ENCODE measurements at places on chromosomes 13 and 19.

GRCh38 chr13:20057963-20058362, 99.4 kb downstream of the ZMYM2 start:
- H3K27ac ChIP-seq = peak overlapping the region; percentile 64
- H3K4me1 ChIP-seq = peaks cover 4% of the 10 kb centered on the region
- H3K4me3 ChIP-seq = no peak overlapping the region
- no peaks in the 10 kb centered on the region for H3K27me3 ChIP-seq
- no peak for DNase-seq
- peaks cover 60% of the 10 kb centered on the region for H3K36me3 ChIP-seq

GRCh38 chr13:101579281-101579802, 126.9 kb downstream of the ITGBL1 start:
- no peak for DNase-seq
- no peaks in the 10 kb centered on the region for H3K4me1 ChIP-seq
- no peaks in the 10 kb centered on the region for H3K27me3 ChIP-seq
- no peaks in the 10 kb centered on the region for H3K36me3 ChIP-seq
- H3K4me3 ChIP-seq = no peak overlapping the region

DNA sequence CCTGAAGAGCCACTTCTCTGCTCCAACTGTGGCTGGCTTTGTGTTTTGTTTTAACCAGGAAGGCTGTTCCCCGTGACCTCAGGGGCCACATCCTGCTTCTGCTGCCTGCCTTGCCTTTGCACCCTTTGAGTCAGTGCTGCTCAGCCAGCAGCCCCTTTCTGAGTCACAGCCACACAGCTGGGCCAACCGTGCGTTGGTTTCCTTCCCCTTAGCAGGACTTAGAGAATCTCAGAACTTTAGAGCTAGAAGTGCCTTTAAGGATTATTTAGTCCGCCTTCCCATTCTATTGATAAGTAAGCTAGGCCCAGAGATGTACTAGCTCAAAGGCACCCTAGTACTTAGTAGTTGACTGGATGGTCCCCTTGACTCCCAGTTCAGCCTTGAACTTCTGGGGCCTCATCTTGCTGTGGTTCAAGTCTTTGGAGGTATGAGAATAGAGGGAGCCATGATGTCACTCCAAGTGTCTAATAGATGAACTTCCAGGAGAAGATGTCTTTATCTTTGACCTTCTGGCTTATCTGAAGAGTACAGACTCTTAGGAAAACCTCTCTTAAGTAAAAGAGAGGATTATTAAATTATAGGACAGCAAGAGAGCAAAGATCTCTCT, 8.0 kb downstream of the RGCC start:
- H3K36me3 ChIP-seq = peaks cover 98% of the 10 kb centered on the region
- DNase-seq = peak; percentile 81
- peak overlapping the region; percentile 88 for H3K27ac ChIP-seq
- no peaks in the 10 kb centered on the region for H3K27me3 ChIP-seq

DNA sequence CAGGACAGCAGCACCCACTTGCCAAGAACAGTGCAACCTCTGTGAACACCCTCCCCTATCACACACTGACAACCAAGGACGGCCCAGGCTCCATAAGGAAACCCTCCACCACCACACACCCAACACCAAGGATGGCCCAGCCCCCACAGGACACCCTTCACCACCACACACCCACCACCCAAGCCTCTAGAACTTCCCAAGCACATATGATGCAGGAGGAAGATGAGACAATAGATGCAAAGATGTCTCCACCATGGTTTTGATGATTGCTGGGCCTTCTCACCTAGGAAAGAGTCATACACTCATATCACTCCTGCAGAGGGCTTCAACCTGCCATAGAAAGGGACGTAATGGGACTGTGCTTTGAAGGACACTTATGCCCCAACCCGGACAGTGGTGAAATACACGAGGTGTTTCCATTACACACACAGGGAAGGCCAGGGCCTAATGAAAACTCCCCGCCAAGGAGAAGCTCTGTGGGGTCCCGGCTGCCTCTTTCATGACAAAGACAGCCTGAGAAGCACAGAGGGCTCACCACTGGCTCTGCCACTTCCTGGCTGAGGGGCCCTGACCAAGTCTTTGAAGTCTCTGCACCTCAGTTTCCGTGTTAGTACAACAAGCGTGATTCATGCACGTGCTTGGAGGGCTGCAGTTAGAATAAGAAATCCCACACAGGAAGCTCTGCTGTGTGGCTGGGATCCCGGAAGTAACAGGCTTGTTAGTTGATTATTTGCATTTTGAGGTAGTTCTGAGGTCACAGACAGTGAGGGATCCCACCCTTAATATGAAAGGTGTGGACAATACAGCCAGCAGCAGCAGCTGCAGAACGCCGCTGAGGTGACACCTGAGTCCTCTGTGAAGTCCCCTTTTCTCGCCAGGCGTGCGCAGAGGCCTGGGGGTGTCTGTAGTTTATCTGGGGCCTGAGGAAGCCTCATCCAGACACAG, 61.9 kb upstream of the ATP12A start:
- peak overlapping the region; percentile 56 for H3K4me3 ChIP-seq
- H3K4me1 ChIP-seq = peaks cover 44% of the 10 kb centered on the region
- peak overlapping the region; percentile 95 for H3K27ac ChIP-seq
- peaks cover 16% of the 10 kb centered on the region for H3K36me3 ChIP-seq

Data from effector memory CD8-positive, alpha-beta T cell (primary cell).